ENCODE measurements at places on chromosomes 3 and 15. TPM values are rescaled to one million over a fixed set of nuclear protein-coding genes. Genes with fewer than 3 reads are reported as not detected.

The CPA3 gene
- total RNA-seq: not detected

The MYO1E gene
- 17.2 TPM for total RNA-seq

The PDE12 gene
- total RNA-seq: 23.5 TPM

The PEX11A gene
- total RNA-seq: 10.3 TPM

The CCR9 gene
- total RNA-seq: not detected

The RARB gene
- 7.8 TPM for total RNA-seq

The GPR87 gene
- total RNA-seq: not detected

The FOXL2NB gene
- total RNA-seq: 0.94 TPM

The C3orf70 gene
- total RNA-seq: 26.3 TPM

The CAMK2N2 gene
- 3.4 TPM for total RNA-seq

The CHRFAM7A gene
- total RNA-seq: 7.8 TPM

The XCR1 gene
- total RNA-seq: not detected

The XYLB gene
- 10.3 TPM for total RNA-seq

The SUSD5 gene
- 2.5 TPM for total RNA-seq

The LRRC31 gene
- total RNA-seq: not detected

The MFSD1 gene
- 65.1 TPM for total RNA-seq

Measured in parietal lobe (tissue), 2 donors.